ENCODE measurements at places on chromosomes 1 and 21. TPM values are rescaled to one million over a fixed set of nuclear protein-coding genes. Genes with fewer than 3 reads are reported as not detected.

DNA sequence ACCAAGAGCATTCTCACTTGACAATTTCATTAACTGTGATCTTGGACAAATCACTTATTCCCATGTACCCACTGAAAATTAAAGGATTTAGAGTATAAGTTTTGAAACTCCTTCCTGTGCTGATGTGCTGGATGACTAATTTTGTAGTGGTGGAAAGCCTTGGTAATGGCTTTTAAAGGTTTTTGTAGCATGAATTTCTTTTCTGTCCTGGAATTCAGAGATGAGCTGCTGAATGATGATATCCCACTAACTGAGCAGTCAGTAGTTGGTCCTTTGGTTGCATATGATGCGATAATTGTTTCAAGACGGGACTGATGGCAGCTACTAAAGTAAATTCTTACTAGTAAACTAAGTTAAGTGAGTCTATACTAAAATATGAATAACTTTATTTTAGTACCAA is 5.2 kb downstream of the RPL5 start:
- no peaks in the 10 kb centered on the region for H3K27me3 ChIP-seq
- peaks cover 18% of the 10 kb centered on the region for H3K4me1 ChIP-seq
- H3K4me3 ChIP-seq = no peak overlapping the region
- H3K27ac ChIP-seq = no peak overlapping the region

The S100A3 gene
- total RNA-seq = 1.7 TPM

The AVPR1B gene
- not detected for total RNA-seq

- peak overlapping the region; percentile 67 for H3K27ac ChIP-seq
- H3K27me3 ChIP-seq = no peaks in the 10 kb centered on the region
- H3K4me1 ChIP-seq = peaks cover 72% of the 10 kb centered on the region
- no peaks in the 10 kb centered on the region for H3K36me3 ChIP-seq
- DNase-seq = no peak
- H3K4me3 ChIP-seq = no peak overlapping the region
Observed at GRCh38 chr1:42950116-42950481, 8.6 kb downstream of the SLC2A1 start.

DNA sequence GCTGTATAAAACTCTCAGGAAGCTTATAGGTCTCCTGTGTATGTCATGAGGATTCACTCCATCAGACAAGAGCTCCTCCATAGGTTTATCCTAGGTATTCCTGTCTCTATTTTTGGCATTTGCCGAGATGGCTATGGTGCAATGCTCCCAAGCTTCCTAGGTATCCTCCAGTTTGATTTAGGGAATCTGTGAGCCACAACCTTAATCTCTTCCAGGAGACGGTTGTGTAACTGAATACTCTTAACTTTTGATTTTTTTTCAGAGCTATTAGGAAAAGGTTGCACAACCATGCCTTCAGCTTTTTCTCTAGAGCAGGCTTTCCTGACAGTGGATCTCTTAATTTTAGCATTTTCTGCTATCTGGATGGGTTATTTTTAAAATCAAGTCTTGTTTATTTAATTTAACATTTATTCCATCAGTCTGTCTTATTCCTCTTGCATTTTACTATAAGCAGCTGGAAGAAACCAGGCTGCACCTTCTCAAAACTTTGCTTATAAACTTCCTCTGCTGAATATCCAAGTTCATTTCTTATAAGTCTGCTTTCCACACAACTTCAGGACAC is 69.4 kb upstream of the BACE2 start:
- no peaks in the 10 kb centered on the region for H3K4me1 ChIP-seq
- no peaks in the 10 kb centered on the region for H3K36me3 ChIP-seq
- no peak overlapping the region for H3K27ac ChIP-seq
- DNase-seq = no peak

GRCh38 chr1:63799307-63799706 is 25.5 kb downstream of the ROR1 start:
- no peaks in the 10 kb centered on the region for H3K36me3 ChIP-seq
- no peak overlapping the region for H3K27ac ChIP-seq
- H3K27me3 ChIP-seq = no peaks in the 10 kb centered on the region
- no peak for DNase-seq
- no peak overlapping the region for H3K4me3 ChIP-seq

The TMEM52 gene
- not detected for total RNA-seq

DNA sequence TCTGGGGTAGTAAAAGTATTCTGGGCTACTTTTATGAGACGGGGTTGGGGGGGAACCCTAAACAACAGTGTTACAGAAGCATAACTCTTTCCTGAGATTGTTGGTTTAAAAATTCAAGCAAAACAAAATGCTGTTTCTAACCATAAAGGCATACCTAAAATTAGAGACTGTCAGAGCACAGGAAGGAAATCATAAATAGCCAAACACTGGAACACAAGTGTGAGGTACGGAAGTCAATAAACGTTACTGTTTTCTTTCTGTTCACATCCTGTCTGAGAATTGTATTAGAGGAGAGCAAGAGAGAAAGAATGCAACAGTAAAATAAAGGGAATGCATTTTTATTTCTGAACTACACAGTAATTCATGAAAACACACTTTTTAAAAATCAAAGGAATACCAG is 42.8 kb upstream of the IL12RB2 start:
- no peak overlapping the region for H3K27ac ChIP-seq
- H3K4me3 ChIP-seq = no peak overlapping the region
- no peaks in the 10 kb centered on the region for H3K4me1 ChIP-seq
- DNase-seq = no peak
- no peaks in the 10 kb centered on the region for H3K27me3 ChIP-seq

Measured in thyroid gland (tissue), 4 donors.